ENCODE measurements at places on chromosomes 16 and 17. TPM values are rescaled to one million over a fixed set of nuclear protein-coding genes. Genes with fewer than 3 reads are reported as not detected.

GRCh38 chr17:57781386-57782061, 36.4 kb upstream of the CCDC182 start:
- DNase-seq: no peak

DNA sequence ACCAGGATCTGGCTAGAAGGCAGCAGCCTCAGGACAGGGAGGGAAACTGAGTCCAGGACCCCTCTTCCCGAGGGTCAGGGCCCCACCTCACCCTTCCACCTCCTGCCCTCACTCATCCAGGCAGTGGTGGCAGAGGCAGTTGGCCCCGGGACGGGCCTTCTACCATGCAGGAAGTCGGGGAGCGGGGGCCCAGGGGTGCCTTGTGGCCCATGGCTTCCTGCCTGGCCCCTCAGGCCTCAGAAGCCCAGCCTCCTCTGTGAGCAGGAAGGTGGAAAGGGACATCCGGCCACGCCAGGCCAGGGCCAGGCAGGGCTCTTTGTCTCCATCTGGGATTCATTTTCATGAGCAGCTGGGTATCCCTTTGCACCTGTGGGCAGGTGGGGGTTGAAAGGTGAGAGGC, 58.5 kb downstream of the BAHCC1 start:
- DNase-seq: peak; percentile 46

Gene FAM171A2
- 0.19 TPM for total RNA-seq

DNA sequence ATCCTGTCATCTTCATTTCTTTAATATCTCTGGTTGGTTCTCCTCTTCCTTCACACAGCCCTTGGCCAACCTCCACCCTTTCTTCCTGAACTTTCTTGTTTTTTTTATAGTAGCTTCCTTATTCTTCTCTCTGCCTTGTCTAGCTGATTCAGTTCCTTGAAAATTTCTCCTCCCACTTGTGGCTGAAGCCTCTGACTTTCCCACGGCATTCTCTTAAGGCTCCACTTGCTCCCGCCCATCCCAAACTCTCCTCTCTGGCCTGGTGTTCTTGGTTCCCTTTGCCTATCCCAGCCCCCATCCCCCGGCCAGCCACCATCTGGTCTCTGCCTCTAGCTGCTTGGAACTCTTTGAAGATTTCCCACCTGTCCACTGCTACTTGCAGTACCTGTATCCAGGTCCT, 29.1 kb downstream of the NLRP1 start:
- DNase-seq: no peak

DNA sequence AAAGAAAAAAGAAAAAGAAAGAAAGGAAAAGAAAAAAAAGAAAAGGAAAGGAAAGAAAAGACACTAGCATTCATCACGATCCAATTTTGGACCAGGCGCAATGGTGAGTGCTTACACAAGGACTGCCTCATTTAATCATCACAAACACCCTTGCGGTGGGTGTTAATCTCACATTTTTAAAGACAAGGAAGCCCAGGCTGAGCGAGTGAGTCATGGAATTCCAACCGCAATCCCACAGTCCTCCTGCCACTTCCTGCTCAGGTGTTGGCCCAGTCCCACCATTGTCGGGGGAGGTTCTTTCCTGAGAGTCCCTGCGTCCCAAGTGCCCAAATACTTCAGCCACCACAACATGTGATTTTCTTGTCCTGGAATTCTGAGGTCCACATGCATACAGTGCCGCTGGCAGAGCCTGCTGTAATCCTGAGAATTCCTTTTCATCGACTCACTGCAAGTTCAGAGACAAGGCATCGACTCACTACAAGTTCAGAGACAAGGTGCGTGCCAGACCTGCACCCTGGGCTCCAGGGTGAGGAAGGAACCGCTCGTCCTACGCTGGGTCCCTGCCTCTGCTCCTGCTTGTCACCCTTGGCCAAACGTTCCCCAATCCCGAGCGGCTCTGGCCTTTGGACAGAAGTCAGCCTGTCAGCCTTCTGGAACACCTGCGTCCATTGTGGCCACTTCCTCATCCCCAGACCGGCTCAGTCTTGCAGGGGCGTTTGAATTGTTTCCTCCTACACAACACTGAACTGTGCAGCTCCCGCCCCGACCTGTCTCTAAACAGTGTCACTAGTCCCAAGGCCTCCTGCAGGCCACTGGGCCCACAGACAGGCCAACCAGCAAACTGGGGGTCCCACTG, 5.8 kb downstream of the ZG16B start:
- no peak for DNase-seq

Gene HIGD1B
- not detected for total RNA-seq

Gene OTOA
- total RNA-seq: not detected

Gene CCT6B
- total RNA-seq: 1.9 TPM

DNA sequence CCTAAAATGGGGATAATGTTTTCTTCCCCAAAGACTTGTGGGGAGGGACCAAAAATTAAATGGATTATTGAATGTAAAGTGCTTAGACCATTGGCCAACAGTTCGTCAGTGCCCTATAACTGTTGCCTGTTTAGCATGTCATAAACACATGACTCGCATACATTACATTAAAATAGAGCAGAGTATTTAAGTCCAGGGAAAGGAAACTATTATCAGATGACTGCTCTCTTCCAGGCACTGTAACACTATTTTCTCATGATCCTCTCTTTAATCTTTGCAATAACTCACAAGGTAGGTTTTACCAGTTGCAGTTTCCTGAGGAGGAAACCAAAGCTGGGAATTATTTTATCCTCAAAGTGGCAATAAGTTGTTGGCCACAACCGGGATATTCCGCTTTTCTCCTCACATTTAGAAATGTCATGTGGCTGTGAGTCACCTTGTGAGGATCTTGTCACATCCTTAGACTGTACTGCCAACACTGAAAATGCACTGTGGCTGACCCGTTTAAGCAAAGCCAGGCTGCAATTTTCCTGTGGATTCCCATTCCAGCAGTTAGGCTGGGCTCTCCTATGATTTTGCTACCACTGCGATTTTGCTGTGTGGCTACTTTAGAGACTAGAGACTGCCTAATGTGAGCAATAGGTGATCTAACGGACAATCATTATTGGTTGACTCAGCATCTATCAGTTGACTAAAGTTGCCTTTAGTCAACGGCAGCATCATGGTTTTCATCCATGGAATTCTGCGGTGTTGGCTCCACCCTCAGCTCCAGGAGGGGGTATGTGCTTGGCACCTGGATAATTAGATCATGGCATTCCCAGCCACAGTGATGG, 58.3 kb upstream of the DHX40 start:
- DNase-seq: no peak

GRCh38 chr17:62676231-62676943, 48.9 kb downstream of the MRC2 start:
- no peak for DNase-seq

Gene ZG16
- total RNA-seq: not detected

- no peak for DNase-seq
Measured at GRCh38 chr16:49856672-49857330, 889 bp upstream of the ZNF423 start.

DNA sequence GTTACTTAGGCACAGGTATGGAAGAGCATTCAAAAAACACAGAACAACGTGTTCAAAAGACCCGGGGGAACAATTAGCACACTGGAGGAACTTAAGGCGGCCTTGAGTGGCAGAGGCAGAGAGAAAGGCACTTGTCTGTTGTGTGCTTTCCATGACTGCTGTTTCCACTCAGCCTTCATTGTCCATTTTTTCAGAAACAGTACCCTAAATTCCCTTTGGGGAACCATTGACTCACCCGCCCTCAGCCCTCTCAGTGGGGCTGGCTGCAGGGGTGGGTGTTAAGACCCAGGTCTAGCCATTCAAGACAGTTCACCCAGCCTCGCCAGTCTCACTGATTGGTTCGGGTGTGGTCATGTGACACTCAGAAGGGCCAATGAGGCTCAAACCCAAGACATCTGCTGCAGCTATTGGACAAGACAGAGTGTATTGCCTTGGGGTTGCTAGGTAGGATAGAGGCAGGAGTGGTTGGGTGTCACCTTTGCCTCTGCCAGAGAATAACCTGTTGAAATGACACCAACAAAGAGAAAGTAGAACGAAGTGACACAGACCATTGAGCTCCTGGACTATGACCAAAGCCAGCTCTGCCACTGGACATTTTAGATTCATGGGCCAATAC, 19.6 kb upstream of the CEP20 start:
- DNase-seq: peak; percentile 57

- DNase-seq: no peak
Measured at GRCh38 chr17:29802246-29802645, 127.8 kb downstream of the SSH2 start.

Gene NPIPA5
- total RNA-seq: 13.6 TPM

Gene NDRG4
- 6.8 TPM for total RNA-seq

DNA sequence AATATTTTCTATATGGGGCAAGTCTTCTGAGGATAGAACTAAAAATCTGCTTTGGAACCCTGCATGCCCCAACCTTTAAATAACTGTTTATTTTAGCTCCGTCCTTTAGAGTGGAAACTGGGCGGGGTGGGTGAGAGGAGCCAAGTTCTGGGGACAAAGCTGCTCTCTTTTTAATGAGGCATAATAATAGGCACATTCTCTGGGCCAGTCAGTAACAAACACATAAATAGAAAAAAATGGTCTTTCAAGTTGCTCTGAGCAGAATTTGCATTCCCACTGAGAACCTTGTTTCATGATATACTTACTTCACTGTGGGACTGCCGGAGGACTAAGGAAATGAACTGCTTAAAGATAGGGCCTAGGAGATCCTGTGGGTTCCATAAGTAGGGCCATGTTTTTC, 51.5 kb downstream of the KNOP1 start:
- DNase-seq: no peak

Gene EFTUD2
- total RNA-seq: 258 TPM

DNA sequence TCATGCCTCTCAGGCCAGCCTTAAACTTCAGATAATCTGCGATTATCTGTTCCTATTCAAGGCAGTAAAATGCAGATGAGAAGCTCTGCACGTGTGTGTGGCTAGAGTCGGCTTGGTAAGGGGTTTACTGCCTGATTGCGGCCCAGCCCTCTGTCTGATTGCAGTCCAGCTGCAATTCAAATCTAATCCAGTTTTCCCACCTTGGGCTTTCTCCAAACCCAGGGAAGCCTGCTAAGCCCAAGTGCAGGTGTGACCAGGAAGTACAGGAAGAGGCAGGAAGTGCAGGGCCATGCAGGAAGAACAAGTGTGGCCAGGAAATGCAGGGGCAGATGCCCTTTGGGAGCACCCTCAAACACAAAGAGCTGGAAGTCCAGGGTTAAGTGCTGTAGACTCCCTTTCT, 314.9 kb downstream of the CEP112 start:
- DNase-seq: no peak

- no peak for DNase-seq
Measured at GRCh38 chr17:75839942-75840798, 4.0 kb downstream of the UNC13D start.

DNA sequence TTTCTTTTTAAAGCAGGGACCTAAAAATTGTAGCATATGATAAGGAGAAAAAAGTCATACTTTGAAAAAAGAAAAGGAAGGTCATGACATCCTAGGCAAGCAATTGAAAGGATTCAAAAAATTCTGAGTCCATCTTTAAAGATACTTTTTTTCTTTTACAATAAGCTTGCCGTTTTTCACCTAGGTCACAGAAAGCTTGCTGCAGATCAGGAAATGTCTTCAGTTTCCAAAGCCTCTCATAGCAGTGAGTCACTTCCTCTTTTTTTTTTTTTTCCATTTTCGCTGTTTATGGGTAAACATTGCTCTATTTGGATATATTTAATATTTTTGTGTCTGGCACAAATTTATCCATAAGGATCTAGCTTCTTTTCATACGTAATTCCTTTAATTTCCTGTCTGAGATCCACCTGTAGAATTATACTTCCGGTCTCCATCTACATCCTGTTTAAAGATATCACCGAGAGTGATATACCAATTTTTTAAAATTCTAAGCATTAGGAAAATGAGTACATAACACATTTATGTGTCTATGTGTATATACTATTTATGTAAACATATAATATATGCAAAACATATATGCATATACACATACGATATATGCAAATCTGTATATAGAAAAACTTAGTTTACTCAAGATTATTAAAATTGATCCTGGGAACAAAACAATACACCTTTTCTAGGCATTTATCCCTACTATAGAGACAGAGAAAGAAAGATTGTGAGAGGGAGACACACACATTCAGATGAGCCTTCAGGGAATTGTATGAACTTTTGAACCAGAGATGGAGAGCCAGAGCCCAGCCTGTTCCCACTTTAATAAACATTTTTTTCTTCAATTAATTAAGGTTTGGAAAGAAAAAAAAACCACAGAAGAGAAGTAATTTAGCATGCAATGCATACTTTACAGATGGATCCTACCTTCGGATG, 134.4 kb downstream of the SKAP1 start:
- no peak for DNase-seq

DNA sequence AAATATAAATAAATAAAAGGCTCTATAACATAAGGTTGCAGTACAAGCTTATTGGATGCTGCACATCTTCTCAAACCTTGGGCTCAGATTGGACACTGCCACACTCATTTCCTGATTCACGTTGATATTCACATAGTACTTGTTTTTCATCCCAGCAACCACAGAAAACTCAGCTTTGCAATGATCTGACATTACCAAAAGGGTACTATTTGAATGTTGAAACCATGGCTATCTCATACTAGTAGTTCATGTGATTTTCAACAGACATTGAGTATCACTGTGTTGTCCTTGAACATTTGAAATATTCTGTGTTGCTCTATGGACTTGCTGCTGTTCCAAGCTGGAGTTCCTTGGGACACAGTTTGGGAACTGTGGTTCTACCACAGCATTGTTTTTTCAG, 14.0 kb upstream of the DDX52 start:
- no peak for DNase-seq

Gene ASGR1
- total RNA-seq: 2.8 TPM

DNA sequence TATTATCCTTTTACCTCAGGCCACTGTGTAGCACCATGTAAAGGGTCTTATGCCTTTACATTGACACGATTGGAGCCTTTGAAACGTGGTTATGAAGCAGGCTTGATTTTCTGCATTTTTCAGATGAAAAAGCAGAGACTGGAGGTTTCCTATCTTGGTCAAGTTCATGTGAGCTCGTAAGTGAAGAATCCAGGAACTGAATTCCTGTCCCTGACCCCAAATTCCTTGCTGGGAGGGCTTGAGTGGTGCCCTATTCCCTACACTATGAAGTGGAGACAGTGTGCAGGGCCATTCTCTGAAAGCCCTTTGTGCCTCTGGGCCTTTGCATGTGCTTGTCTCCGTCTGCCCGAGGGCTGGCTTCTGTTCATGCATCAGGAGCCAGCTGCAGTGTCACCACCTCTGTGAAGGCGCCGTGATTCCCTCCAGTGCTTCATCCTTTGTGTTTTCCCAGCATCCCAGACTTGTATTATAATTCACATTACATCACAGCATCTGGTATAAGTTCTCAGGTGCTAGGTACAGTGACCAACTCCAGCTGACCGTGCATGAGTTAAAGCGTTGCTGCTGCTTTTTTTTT, 181.1 kb downstream of the SNX29 start:
- DNase-seq: no peak

GRCh38 chr17:9021992-9022572, 772 bp downstream of the NTN1 start:
- peak; percentile 20 for DNase-seq

Measured in activated naive CD8-positive, alpha-beta T cell treated with anti-CD3 and anti-CD28 coated beads for 36 hours (primary cell).